ENCODE measurements at places on chromosomes 7 and 10.

GRCh38 chr10:71471957-71472365 is 75.2 kb downstream of the CDH23 start:
- DNase-seq: no peak

DNA sequence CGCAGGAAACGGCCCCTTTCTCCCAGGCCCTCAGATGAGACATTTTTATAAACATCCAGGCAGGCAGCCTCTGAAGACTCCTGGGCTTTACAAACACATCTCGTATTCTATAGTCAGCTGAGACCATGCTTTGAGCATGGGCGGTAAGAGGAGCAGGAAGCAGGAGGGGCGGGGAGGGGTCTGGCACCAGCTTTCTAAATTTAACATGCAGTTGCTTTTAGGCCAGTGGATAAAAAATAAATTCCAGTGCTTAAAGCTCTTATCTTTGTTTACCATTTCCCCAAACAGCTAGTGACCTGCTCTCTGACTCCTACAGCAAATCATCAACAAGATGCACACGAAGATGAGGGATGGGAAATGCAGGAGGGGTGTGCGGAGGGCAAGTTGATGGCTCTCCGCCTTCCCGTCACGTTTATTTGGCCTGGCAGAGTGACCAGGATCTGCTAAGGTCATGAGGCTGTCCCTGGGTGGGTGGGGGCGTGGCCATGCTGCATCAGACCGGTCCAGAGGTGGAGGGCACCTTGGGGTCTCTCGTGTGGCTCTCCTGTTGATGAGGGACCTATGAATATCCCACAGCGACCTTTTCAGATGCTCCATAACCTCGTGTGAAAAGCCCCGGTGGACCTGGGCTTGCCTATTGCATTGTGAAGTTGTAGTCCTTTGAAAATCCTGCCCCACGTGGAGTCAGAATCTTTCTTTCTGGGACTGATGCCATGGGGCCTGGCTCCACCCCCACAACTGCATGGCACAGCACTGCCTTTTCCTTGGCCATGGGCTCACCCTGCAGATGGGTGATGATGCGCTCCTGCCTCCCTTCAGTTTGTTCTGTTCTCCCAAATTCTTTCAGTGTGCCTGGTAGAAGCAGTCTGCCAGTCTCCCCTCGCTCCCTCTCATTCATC is 67.5 kb downstream of the PARP12 start:
- DNase-seq: no peak

DNA sequence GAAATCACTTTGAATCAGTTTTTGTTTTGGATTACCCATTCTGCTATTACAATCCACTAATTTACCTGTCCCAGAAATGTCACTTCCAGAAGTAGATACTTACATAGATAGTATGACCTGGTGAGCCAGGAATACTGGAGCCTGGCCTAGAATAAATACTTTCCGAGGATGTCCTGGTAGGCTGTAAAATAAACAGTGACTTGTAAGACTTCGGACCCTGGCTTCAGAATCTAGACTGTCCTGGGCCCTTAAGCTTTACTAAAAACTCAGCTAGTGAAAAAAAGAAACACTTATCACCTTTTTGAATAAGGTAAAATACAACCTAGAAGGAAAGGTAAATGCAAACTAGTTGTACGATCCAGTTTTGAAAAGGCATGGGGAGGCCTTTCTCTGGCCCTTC is 69.5 kb upstream of the AFAP1L2 start:
- no peak for DNase-seq

- no peak for DNase-seq
Observed at GRCh38 chr7:44081266-44081748, 1.0 kb downstream of the POLM start.

GRCh38 chr7:34453150-34453549 is 204.9 kb upstream of the NPSR1 start:
- DNase-seq: no peak

DNA sequence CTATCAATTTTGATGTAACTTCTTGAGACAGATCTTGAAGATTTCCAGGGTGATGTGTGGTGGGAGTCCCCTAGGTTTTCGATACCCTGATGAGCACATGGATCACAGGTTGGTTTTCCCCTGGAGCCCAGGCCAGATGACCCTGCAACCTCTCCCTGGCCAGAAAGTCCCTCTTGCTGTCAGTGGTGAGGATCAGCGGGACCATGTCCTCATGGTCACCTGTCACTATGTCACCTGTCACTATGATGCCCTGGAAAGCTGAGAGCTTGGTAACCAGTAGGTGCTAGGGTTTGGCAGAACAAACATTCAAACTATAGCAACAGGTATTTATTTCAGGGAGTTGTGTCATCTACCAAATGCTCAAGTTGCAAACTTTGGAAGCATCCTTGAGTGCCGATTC is 197.9 kb downstream of the ARHGAP12 start:
- no peak for DNase-seq

DNA sequence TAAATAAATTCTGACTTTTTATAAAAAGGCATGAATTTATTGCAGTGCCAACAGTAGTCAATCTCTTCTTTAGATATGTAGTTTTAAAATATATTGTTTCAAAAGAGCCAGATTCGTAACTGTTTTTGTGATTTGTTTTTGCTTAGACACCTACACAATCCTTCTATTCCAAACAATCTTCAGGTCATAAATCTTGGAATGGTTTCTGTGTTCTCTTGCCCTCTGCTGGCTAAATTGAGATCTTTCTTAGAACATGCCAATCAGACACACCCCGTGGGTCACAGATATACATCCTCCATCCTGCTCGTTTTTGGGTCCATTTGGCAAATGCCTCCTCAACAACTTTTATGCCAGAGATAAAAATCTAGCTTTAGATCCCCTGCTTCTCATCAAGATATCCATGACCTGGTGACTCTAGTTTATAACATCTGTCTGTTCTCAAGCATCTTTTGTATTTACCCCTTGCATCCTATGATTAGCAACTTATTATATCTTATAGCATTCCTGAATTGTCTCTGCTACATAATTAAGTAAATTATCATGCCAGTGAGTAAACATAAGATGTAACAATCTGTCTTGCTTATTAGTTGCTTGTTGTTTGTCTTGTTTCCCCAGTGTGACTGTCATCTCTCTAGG is 35.3 kb upstream of the IFRD1 start:
- no peak for DNase-seq

- DNase-seq: no peak
Observed at GRCh38 chr7:50552921-50553320, 12.3 kb downstream of the DDC start.

DNA sequence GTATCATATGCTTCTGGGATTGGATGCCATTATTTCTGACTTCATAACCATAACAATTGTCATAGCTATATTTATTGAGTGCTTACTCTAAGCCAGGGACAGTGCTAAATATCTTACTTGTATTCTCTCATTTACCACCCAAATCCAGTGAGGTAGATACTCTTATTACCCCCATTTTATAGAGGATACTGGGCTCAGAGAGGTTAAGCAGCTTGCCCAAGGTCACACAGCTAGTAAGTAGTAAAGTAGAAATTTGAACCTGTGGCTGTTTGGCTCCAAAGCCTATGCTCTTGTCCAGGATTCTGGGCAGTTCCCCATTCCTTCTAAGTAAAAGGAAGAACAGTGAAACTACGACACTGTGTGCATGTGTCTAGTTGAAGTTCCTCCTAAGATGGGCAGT is 56.5 kb downstream of the COL13A1 start:
- DNase-seq: no peak

GRCh38 chr7:35726654-35727053 is 31.7 kb upstream of the HERPUD2 start:
- no peak for DNase-seq

- no peak for DNase-seq
Observed at GRCh38 chr7:141575164-141575563, 24.0 kb downstream of the AGK start.

- no peak for DNase-seq
Observed at GRCh38 chr10:31927565-31927883, 1.1 kb downstream of the ARHGAP12 start.

DNA sequence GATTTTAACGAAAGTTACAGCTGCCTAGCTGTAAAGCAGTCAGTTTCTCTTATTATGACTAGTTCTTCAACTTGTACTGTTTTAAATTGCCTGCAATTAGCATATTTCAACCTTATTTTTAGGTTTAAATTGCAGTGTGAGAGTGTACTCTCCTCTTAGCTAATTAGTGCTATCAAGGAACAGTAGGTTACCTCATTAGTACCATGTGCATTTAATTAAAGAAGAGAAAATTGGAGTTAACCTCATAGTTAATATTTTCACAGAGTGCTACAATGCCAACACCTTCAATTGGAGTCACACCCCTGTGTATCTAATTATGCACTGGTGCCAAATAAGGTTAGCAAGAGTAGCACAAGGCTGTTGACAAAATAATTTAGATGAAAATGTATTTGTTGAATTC is 154.6 kb downstream of the FOXP2 start:
- DNase-seq: no peak

DNA sequence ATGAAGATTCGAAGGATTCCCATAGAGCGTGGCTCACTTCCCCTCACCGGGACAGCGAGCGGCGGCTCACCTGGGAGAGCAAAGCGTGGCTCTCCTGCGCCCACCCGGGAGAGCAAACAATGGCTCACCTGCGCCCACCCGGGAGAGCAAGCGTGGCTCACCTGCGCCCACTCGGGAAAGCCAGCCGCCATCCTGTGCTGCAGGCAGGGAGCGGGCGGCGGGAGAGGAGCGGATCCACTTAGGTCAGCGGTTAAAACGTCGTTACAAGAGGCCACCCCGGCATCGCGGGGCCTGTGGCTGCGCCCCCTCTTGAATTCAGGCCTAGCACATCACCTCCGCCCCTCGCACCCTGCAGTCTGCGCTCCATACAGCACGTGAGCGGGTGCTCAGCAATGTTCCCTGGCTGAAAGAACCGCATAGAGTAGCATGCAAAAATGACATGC is 461 bp upstream of the FIGNL1 start:
- DNase-seq: no peak

GRCh38 chr10:6382081-6382480 is 179.3 kb downstream of the PFKFB3 start:
- DNase-seq: no peak

DNA sequence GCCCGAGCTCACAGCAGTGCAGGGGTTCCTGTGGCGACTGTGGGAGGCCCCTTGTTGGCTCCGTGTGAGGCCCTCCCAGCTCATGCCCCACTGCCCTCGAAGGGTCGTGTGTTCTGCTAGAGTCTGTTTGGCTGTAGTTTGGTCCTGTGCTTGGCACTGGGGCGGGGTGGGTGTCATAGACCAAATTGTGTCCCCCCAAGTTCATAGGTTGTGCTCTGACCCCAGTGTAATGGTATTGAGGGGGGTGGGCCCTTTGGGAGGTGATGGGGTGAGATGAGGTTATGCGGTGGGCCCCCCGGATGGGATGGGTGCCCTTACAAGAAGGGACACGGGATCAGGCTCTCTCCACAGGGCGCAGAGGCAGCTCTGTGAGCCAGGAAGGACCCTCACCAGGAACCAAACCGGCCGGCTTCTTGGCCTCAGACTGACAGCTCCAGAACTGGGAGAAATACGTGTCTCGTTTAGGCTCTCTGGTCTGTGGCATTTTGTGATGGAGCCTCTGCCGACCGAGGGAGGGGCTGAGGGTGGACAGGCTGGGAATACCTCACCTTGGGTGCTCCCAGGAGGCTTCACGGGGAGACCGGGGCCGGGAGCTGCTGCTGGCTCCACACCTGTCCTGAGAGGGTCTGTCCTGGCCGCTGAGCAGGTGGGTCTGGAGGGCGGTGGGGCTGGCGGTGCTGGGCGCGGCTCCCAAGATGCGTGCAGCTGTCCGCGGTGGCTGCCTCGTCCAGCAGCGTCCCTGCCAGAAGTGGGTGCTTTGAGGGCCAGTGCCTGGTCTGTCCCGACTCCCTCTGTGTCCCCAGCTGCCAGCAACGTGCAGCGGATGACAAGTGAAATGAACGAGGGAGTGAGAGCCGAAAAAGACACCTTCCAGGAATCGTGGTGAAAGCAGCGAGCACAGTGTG is 89.4 kb downstream of the INPP5A start:
- no peak for DNase-seq

GRCh38 chr7:36951257-36951697 is 227.0 kb upstream of the AOAH start:
- no peak for DNase-seq

DNA sequence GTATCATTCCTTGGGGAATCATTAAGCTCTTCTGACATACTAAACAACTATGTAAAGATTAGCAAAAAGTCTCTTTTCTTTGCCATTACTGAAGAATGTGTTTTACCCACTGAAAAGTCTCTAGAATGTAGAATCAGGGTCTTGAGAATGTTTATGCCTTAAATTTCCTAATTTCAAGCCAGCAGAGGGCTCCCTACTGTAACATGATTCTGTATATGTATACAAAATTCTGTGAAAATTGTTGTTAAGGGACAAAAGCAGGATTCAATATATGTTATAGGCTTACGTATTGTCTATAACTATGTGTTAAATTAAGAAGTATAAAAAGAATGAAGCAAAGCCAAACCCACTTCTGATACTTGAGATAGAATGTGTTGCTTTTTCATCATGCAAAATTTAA is 296.9 kb upstream of the DGKB start:
- no peak for DNase-seq

GRCh38 chr10:109914966-109915365 is 8.3 kb downstream of the XPNPEP1 start:
- no peak for DNase-seq
